ENCODE measurements at places on chromosomes 3 and 15. TPM values are rescaled to one million over a fixed set of nuclear protein-coding genes. Genes with fewer than 3 reads are reported as not detected.

Gene CKMT1A
- total RNA-seq, result not detected

Gene ALDH1A3
- 14.9 TPM for total RNA-seq

Gene AMT
- total RNA-seq, result 0.91 TPM

Gene CHRNA5
- total RNA-seq, result 9.4 TPM

Gene CHAC1
- 15.2 TPM for total RNA-seq

Gene PRICKLE2
- total RNA-seq, result 13.3 TPM

Gene GOLGA8J
- not detected for total RNA-seq

Gene BFSP2
- total RNA-seq, result not detected

Gene PRKCD
- total RNA-seq, result 5.5 TPM

Gene NRROS
- total RNA-seq, result 3.2 TPM
